Stimulated activated CD8-positive, alpha-beta memory T cell treated with anti-CD3 and anti-CD28 coated beads, Interleukin-7, amount 100 ng/mL, for 1 hour (primary cell): ENCODE measurements at places on chromosomes 2 and 18.

DNA sequence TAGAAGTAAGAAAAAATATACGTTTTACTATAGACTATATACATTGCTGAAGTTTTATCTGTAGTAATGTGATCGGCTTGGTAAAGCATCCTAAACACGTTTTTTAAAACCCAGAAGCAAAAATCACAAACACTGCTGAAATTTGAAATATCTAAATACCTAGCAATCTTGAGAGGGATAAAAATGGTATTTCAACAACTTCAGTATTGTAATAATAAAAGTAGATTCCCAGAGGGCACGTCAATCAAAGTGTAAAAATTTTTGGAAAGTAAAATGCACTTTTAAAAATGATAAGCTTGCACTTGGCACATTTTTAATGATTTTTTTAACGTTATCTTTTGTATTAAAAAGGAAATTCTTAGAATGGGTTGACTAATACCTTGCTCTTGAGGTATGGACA, 1.6 kb downstream of the ZC3H6 start:
- no peak for DNase-seq

DNA sequence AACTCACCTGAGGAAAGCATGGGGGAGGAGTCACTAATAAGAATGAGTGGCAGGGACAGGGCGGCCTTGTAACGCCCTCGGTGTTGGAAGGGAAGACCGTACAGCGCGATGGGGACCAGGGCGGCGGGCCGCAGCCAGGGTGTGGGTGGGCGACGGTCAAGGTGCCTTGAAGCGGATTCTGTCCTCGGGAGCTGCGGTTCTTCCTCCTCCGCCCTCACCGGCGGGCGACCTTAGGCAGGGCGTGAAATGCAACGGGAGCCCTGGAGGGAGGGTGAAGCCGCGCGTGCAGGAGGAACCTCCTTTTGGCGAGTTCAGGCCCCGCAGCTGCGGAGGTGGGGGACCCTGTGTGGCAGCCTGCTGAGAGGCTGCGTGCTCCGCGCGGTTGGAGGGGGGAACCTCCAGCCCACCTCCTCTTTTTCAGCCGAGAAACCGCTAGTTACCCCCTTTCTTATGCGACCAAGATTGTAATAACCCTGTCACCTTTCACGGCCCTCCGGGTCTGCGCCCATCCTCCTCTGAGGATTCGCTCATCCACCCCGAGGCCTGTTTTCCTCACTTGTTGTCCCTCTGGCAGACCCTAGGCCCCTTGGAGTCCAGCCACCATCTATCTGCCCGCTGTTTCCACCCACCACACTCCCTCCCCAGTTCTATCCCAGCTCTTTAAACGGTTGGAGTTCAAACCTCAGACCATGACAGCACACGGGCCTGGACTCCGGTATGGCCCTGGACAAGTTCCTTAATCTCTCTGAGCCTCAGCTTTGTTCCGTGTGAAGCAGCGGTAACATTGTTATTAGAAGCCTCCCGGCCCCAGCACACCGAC, 823 bp upstream of the RNU2-63P start:
- DNase-seq: no peak

- DNase-seq: no peak
These were observed 19.3 kb downstream of the MBOAT2 start for GRCh38 chr2:8984157-8984556.

DNA sequence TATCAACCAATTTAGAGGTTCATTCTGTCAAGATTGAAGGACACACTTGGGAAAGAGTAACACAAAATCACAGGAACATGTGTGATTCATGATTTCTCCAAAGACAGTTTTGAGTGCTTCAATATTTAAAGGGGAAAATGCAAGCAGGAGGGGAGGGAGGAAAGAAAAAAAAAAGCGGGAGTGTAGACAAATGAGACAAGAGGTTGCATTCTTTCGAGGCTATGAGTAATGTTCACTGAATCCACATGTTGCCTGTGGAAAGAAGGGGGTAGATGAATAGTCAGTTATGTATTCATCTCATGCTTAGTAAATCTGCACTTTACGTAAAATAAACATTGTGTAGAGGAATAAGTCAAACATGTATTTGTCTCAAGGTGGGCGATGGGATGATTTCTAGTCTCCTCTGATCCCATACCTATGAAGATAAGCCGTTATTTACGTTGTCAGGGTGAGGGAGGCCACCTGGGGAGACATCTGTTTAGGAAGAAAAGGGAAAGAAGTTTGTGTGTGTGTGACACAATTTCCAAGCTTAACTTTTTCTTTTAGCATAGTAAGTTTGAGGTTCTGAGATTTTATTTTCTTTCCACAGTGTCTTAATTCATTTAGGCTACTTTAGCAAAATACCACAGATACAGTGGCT, 211.0 kb upstream of the ZC3H15 start:
- DNase-seq: no peak

DNA sequence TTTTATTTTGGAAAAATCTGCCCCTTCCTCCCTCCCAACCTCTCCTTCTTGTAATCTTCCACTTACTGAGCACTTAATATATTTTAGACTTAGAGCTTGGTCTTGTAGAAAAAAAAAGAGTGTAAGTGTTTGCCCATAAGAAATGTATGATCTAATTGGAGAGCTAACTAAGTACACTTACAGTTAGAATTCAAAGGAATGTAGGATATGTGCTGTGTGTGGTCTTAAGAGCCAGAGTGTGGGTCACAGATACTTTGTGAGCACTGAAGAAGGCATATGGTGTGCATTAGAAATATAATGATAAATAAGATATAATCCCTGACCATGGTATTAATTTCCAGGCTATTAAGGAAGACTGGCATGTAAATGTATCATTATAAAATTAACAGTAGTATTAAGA, 91.8 kb upstream of the ZNF521 start:
- no peak for DNase-seq

- no peak for DNase-seq
These were observed 14.6 kb downstream of the CXCR1 start for GRCh38 chr2:218152172-218152571.

DNA sequence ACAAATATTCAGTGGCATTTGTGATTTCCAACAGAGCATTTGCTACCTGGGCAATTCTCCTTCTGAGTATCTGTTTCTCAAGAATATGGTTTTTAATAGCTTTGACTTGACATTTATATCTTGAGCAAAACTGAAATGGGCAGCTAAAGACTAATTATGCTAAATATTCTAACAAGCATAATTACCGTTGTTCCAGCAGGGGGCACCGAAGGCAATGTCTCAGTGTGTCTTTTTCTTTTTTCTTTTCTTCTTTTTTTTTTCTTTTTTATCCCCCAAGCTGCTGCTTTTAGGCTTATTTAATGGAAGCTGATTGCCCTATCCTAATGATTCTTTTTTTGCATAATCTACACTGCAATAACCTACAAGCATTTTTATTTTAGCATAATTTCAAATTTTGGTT, 138.9 kb upstream of the NABP1 start:
- DNase-seq: no peak

DNA sequence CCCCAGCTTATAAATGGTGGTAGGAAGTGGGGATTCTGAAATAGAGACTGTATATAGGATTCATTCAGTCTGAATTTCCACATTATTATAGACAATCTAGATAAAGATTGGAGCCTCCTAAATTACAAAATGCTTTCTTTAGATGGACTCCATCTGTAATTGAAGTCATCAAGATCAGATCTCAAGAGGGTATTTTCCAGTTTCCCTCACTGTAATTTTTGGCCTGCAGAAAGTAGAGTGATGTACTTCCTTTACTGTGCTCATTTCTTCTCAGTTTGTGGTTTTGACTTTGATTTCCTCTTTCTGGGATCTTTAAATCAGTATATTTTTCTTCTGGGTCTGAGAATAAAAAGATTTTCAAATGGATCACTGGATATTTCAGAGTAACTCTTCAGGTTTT, 7.2 kb downstream of the BABAM2 start:
- no peak for DNase-seq

- no peak for DNase-seq
These were observed 6.8 kb downstream of the DNAJB2 start for GRCh38 chr2:219285894-219286425.

GRCh38 chr2:234951664-234952269, at the start of gene SH3BP4:
Gene SH3BP4 (plus strand): TSS chr2:234952017. CDS start chr2:235035003, 82,986 bp downstream.
- DNase-seq: no peak

DNA sequence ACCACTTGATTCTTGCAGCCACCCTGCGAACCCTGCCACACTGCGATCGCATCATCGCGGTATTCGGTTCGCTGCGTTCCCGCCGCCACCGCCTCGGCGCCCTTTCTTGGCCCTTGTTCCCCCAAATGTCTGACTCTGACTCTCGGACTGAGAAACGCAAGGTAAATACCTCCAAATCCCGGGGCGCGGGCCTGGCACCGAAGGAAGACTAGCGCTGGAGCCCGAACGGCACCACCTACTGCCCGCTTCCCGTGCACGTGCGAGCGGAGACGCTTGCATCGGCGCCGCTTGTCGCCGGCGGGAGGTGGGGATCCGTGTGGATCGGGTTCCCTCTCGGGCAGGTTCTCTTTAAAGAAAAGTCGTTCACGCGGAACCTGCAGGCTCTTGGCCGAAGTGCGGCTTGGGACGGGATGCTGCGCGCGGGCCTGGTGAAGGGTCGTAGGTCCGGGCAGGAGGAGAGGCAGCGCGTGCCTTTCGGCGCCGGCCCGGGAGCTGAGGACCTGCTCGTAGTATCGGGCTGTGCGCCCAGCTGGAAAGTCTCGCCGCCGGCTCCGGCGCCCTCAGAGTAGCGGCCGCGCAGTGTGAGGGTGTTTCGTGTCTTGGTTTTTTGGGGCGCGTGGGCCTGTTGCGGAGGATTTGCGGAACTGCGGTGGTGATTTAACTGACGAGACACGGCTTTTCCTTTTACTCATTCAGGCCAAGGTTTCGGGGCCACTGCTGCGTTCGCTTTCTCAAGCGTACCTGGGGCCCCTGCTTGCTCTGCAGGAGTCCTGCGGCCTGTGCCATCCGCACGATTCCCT, 514 bp downstream of the BCL2L11 start:
- no peak for DNase-seq

DNA sequence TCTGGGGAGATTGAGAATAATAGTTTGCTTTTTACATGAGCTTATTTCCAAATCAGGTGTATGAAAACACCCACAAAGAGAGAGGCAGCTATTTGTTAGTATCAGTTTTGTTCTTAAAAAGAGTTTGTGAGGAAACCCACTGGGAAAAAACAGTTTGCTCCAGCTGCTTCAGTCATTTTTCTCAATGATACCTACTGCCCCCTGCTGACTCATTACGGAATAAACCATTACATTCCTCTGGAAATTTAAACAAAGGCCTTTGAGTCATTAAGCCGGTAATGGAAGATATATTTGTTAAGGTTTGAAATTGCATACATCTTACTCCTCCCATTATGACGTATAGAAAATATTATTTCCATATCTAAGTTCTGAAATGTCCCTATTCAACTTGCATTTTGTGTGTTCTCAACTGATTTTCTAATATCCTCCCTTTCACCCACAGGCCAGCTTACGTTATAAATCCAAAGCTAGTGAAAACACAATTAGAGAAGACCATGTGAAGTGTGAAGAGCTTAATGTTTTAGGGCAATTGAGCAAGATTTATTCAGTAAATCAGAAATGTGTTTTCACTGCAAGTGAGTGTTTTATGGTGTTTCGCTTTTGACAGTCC, 761.6 kb downstream of the DSC3 start:
- no peak for DNase-seq

GRCh38 chr2:18178736-18179349, 300.4 kb downstream of the KCNS3 start:
- DNase-seq: no peak

GRCh38 chr2:43880952-43881351, 42.2 kb downstream of the ABCG8 start:
- no peak for DNase-seq

DNA sequence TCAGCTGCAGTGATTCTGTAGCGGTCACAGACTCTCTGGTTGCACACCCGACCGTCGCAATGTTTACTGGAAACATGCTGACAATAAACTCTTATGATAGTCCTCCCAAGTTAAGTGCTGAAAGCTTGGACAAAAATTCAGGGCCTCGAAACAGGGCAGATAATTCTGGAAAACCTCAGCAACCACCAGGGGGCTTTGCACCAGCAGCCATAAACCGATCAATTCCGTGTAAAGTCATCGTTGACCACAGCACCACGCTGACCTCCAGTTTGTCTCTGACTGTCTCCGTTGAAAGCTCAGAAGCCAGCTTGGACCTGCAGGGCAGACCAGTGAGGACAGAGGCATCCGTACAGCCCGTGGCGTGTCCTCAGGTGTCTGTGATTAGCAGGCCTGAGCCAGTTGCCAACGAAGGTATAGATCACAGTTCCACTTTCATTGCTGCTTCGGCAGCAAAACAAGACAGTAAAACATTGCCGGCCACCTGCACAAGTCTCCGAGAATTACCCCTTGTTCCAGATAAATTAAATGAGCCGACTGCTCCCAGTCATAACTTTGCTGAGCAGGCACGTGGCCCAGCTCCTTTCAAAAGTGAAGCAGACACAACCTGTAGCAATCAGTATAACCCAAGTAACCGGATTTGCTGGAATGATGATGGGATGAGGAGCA, 166.1 kb downstream of the ASXL3 start:
- DNase-seq: no peak

- DNase-seq: no peak
These were observed 74.2 kb downstream of the LYPD6B start for GRCh38 chr2:149112713-149113112.

- DNase-seq: no peak
These were observed 1.1 kb downstream of the MAP3K20 start for GRCh38 chr2:173076581-173077345.

GRCh38 chr18:3983351-3983969, 471.6 kb downstream of the DLGAP1 start:
- no peak for DNase-seq

DNA sequence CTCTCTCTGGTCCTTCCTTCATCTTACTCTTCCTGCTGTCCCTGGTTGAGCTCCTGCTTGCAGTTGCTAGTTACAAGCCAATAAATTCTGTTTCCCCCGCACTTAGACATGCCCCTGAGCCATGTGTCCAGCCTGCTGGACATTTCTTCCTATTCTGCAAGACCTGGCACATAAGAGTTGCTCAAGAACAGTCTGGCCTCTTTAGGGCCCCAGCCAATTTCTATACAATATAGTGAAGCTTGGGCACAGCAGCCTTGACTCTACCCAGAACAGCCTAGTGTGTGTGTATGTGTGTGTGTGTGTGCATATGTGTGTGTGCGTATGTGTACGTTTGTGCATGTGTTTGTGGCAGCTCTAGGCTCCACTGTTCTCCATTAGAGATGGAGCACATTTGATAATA, 276.0 kb downstream of the CYRIA start:
- DNase-seq: no peak

DNA sequence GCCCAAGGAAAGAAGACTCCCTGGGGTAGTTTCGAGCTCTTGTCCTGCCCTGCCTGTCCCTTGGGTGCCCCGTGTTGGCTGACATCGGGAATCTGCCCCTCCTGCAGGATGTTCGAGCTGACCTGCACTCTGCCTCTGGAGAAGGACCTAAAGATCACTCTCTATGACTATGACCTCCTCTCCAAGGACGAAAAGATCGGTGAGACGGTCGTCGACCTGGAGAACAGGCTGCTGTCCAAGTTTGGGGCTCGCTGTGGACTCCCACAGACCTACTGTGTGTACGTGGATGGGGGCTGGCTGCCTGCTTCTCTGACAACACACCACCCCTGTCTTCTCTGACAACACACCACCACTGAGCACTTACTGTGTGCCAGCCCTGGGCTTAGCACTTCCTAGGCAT, 210.8 kb downstream of the DYSF start:
- DNase-seq: no peak
